CMK (cell line): ENCODE measurements at places on chromosomes 1 and 21.

- DNase-seq = no peak
Measured at GRCh38 chr1:91650764-91651163, 150.1 kb downstream of the CDC7 start.

DNA sequence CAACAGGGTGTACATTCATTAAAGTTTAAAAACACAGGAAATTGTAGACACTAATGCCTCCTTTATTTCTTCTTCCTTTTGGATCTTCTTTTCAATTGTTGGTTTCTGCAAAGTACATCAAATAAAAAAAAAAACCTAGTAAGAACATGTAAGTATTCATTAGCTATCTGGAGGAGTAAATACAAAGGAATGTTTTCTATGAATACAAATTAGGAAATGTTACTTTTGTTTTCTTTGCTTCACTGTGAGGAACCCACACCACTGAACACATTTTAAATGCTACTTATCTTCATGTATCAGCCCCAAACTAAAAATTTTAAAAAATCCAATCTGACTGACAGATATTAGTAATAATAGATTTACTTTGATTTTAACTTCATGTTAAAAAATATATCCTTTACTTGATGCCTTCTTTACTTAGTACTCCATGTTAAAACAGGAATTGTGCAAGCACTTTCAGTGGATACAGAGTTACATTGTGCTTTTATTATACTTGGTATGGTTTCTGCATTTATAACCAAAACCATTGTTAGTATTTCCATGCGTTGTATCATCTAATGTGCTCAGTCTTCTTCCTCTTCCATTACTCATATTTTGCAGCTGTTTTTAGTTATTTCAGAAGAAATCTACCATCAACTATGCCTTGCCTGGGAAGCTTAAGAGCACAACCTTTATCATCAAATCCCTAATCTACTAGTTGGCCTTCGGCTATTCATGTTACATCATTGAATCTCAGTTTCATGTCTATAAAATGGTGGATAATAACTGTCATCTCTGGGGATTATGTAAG lies 236.9 kb upstream of the DPYD start:
- DNase-seq = no peak

DNA sequence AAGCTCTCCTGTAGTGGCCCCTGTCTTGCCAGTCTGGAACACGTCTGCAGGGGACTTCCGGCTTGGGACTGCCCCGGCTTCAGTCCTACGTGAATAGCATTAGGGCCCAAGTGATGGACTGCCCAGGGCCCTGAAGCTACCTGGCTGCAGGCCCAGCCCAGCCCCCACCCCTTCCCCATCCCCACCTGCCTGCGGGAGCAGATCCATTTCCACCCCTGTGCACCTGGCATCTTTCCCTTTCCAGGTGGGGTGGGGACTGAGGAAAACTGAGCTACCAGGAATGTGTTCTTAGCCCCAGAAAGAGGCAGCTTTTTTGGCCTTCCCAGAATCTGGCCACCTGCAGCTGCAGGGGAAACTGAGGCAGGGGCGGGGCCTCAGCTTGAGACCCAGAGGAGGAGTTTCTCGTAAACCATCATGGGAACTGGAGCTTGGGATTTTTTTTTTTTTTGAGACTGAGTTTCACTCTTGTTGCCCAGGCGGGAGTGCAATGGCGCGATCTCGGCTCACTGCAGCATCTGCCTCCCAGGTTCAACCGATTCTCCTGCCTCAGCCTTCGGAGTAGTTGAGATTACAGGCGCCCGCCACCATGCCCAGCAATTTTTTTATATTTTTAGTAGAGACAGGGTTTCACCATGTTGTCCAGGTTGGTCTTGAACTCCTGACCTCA lies 3.2 kb downstream of the EDN2 start:
- DNase-seq = no peak

- no peak for DNase-seq
Measured at GRCh38 chr1:176159993-176160392, 47.1 kb downstream of the COP1 start.

DNA sequence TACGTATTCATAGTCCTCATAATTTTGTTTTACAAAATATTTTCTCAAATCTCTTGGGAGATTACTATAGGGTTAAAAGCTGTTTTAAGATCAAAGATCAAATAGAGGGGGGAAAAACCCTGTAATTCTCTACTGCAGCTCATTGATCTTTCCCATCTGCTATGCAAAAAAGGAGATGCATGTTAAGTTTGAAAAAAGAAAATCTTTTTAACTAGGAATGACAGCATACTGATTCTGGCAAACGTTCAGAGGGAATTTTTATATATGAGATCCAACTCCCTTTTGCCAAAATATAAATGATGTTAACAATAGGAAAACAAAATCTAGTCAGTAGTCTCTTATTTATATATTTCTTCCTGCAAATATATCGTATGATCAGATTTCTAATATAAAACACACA lies 69.1 kb downstream of the SMYD3 start:
- DNase-seq = no peak
